Activated CD4-positive, alpha-beta memory T cell treated with anti-CD3 and anti-CD28 coated beads for 36 hours (primary cell): ENCODE measurements at places on chromosomes 4 and X. TPM values are rescaled to one million over a fixed set of nuclear protein-coding genes. Genes with fewer than 3 reads are reported as not detected.

ACE2 gene
- not detected for total RNA-seq

- DNase-seq = no peak
Observed at GRCh38 chr4:11507920-11508319, 79.2 kb upstream of the HS3ST1 start.

- DNase-seq = no peak
Observed at GRCh38 chr4:142150483-142150882, 514.1 kb downstream of the IL15 start.

RIPPLY1 gene
- not detected for total RNA-seq

DNA sequence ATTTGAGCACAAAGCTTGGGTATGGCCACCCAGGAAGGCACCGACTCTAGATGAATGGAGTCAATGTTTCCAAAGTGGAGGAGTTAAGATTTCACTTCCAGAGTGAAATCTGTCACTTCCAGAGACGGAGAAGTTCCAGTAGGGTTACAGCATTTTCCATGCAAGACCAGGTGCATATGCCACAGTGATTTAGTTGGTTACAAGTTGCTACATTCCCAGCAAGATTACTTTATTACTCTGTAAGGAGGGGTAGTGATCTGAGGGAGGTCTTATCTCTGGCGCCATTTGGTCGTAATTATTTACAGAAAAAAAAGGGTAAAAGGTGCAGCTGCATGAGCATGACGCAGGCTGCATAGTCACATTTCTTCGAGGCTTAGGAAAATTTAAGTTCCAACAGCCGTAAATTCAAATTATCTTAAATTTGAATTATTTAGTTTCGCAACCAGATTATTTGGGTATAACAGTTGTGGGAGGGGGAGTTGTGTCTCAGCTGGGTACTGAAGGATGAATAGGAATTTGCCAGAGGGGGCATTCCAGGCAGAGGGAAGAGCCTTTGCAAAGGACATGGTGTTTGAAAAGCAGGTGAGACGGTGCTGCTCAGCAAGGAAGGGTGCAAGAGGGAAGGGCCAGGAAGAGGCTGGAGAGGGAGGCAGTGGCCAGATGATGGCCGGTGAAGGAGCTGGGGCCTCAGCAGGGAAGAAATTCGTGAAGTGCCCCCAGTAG lies 17.4 kb upstream of the AFAP1 start:
- DNase-seq = no peak
